ENCODE measurements at places on chromosomes 11 and 22. TPM values are rescaled to one million over a fixed set of nuclear protein-coding genes. Genes with fewer than 3 reads are reported as not detected.

The OR10D3 gene
- total RNA-seq, result not detected

The SCGB1D2 gene
- total RNA-seq, result not detected

The TCN2 gene
- total RNA-seq, result 31.2 TPM

The ANKK1 gene
- total RNA-seq, result 0.33 TPM

The DYNC2H1 gene
- 69.3 TPM for total RNA-seq
